ENCODE measurements at places on chromosomes 1 and 21. TPM values are rescaled to one million over a fixed set of nuclear protein-coding genes. Genes with fewer than 3 reads are reported as not detected.

Gene ILDR2
- total RNA-seq: 0.42 TPM

Gene BEND5
- not detected for total RNA-seq

Gene PTCH2
- 0.79 TPM for total RNA-seq

- DNase-seq: no peak
These were observed 3.3 kb downstream of the HYI start for GRCh38 chr1:43450251-43450941.

GRCh38 chr1:16156848-16157495, 1.1 kb upstream of the EPHA2 start:
- peak; percentile 80 for DNase-seq

DNA sequence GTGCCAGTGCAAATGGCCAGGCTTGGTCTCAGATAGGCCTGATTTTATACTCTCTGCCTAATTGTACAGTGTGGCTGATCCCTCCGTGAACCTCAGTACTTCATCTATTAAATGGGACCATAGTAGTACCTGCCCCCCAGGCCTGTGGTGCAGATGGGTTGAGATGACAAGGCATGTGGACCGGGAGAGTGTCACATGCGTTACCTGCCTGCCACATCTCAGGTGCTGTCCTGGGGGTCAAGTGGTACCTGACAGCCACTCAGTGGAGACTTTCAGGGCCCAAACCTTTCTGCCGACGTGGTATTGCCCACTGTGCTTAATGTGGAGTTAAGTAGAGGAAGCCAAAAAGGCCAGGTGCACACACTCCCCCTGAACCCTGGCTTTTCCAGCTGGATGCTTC, 197.3 kb downstream of the FOXD2 start:
- DNase-seq: no peak

GRCh38 chr1:185939142-185939541, 205.0 kb downstream of the HMCN1 start:
- DNase-seq: no peak

GRCh38 chr1:24847995-24848881, 81.8 kb downstream of the RUNX3 start:
- peak; percentile 63 for DNase-seq

DNA sequence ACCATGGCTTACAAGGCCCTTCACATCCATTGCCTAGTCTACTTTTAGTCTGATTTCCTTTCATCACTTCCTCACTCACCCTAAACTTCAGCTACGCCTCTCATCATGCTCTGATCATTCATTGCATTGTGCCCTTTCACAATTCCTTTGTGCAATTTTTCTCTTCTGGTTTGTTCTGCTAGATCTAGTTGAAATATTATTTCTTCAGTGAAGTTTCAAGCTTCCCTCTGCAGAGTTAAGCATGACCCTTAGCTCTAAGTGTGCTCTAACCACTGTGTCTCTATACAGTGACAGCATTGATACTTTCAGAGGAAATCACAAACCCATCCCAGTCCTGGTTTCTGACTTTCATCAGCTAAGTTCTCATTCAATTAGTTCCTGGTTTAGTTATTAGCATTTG, 166.1 kb downstream of the PLA2G4A start:
- no peak for DNase-seq

GRCh38 chr1:199071080-199071479, 432.2 kb downstream of the PTPRC start:
- DNase-seq: no peak

DNA sequence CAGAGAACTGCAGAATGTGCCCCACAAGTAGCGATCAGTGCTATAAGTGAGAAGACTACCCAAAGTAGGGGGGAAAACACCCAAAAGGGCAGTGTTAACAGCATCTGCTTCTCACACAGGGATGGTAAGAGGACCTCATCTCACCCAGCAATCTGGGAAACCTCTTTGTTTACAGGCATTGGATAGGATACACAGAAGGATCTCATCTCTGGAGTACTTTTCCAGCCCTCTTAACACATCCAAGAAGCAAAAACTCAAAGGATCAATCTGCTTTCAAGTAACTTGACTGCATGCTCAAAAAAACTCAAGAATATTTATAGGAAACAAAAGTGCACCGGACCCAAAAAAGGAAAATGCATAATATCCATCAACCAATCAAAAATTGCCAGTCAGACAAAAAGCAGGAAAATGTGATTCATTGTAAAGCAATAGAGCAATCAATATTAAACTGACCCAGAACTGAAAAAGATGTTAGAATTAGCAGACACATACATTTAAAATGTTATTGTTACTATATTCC, 311.0 kb upstream of the CXADR start:
- no peak for DNase-seq

DNA sequence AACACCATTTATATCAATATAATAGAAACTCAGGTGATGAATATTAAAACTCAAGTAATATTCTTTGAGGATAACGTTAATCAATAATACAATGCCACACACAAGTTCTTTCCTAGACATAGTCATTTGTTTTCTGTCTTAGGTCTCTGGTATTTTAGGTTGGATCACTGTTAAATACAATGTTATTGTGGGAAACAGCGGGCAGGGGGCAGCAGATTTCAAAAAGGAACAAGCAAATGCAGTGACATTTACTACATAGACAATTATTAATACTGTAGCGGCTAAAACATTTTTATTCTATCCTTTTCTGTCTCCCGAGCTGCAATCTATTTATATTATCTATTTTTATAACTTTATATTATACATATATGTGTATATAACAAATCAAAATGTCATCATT, 186.4 kb upstream of the ZNHIT6 start:
- peak; percentile 57 for DNase-seq

- peak; percentile 17 for DNase-seq
These were observed 4.0 kb upstream of the ZBTB40 start for GRCh38 chr1:22447621-22448111.

GRCh38 chr21:42986125-42986783, 11.9 kb downstream of the PKNOX1 start:
- no peak for DNase-seq

GRCh38 chr1:229859026-229859425, 208.0 kb upstream of the GALNT2 start:
- DNase-seq: no peak

DNA sequence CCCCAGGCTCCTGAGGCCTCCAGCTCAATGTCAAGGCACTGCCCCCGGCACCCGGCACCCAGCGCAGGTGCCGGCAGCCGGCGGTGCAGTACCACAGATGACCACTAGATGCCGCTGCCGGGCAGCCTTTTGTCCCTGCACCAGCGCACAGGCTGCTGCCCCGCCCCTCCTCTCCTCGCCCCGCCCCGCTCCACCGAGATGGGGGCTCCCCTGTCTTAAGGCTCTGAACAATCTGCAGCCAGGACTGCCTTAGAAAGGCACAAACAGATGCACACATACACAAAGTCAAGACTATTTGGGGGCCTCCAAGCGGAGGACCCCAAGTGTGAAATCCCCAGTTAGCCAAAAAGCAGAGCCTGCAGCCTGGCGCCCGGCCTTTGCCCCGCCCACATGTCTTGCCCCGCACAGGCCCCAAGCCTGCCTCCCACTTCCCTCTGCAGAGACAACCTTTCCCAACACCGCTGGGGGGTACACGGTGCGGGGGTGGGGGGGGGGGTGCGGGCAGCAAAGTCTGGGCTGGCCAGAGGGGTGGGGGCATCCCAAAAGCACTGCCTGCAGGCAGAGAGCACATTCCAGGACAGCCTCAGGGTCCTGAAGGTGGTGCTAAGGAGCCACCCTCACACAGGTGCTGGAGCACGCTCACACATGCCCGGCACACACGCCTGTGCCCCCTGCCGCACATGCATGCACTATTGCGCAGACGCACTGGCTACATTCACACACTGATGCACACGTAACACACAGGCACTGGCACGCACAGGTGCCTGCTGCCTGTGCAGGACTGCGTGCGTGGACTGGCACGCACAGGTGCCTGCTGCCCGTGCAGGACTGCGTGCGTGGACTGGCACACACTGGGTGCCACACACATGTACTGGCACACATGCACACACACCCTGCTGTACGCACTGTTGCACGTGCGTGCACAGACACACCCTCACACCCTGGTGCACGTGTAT, 37.1 kb downstream of the ARHGEF16 start:
- DNase-seq: peak; percentile 66

GRCh38 chr1:53625766-53626520, 113.0 kb downstream of the GLIS1 start:
- DNase-seq: no peak

DNA sequence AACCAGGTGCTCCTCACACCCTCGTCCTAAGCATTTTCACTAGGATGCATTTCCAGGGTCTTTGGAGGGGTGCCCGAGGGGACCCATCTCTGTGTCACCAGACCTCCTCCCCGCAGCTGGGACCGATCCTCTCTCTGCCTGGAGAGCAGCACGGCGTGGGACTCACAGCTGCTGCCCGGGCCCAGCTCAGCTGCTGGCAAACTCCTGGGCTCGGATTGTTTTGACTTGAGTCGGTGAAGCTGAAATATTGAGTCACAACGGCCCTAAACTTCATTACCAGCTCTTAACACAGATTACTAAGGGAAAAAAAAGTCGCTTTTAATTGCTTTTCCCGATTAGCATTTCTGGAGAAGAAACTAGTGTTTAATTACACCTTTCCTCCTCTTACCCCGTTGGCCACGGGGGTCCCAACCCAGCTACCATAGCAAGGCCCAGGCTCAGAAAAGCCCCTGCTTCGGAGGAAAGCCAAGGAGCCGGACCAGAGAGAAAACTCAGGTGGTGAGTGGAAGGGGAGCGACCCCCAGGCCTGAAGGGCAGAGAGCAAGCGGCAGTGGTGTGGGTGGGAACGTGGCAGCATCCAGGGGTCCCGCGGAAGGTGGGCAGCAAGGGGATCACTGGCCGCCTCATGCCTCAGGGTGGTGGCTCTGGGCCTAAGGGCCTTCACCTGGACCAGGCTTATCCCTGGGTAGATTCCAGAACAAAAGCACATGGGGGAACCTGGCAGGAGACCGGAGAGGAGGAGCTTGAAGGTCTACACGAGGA, 41.7 kb downstream of the CASZ1 start:
- no peak for DNase-seq

DNA sequence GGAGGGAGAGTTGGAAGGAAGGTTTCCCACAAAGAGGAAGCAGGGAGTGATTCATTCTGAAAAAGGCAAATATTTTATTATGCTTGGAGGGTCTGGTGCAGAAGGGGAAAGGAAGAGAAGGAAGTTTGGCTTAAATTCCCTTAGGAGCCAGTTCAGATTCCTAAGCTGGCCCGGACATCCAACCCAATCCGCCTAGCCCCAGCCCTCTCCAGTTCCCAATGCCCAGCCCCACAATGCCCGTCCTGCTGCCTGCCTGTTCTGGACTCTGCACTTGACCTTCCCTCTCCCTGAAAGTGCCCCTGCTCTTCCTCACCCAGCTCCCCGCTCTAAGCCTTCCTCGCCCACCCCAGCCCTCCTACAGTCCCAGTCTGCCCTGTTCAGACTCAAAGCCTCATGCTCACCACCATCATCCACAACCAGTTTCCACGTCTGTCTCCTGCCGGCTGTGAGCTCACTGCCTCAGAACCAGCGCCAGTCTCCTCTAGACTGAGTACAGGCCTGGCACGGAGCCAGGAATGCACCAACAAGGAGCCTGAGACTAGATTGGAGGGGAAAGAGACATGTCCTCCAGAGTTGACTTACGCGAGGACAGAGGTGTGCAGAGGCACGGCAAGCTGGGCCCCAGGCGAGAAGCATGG, 18.9 kb downstream of the CAPN2 start:
- peak; percentile 58 for DNase-seq

Measured in MCF 10A (cell line).